ENCODE measurements at places on chromosomes 7 and 10.

DNA sequence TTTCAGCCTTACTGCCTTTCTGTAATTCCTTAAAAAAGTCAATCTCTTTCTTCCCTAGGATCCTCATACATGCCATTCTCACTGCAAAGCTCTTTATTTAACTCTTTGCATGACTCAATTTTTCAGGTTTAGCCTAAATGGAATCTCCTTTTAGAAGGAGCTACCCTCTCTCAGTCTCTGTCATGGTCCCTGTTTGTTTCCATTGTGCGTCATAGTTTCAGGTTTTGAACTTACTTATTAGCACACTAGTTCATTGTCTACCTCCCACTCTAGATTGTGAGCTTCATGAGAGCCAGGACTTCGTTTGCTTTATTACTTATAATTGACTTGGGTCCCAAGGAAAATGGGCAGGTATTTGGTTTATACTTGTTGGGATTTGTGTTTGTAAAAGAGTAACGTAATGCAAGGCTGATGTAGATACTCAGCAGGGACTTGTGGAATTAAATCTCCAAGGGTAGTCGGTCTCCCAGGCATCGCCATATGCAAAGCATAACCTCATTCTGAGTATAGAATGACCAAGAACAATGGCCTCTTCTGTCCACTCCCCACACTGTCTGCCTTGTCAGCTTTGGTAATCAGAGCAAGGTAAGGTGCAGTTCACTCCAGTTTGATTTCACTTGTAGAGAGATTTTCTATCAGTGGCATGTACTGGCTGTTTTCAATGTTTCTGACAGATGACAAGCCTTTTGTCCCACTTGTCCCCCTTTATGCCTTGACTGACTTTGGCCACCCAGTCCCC is 252.0 kb downstream of the SORCS3 start:
- no peak for DNase-seq

DNA sequence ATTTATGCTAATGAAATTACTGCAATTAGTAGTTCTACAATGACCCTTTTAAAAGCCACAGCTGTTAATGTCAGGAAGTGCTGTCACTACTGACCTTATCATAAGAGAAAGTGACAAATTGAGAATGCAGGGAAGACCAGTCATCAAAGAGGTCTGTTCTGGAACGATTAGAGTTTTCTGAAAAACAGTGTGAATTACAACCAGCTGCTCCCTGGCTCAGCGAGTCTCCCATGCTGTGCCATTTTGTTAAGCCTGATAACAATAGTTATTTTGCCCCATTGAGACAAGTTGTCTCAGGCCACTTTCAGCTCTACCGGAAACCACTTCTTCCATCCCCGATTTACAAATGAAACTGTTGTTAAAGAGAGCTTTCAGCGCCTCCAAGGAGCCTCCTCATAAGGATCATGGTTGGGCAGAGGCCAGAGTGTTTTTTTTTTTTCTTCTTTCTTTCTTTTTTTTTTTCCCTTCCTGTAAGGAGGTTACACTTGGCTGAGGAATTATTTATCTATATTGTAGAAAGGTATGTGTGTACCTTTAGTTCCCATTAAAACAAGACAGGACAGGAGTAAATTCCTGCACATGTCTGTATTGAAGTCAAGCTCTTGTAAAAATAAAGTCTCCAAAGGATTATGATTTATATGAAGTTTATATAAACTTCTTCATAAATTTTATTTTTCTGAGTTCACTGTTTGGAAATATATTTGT is 173.6 kb downstream of the CDCA7L start:
- no peak for DNase-seq

DNA sequence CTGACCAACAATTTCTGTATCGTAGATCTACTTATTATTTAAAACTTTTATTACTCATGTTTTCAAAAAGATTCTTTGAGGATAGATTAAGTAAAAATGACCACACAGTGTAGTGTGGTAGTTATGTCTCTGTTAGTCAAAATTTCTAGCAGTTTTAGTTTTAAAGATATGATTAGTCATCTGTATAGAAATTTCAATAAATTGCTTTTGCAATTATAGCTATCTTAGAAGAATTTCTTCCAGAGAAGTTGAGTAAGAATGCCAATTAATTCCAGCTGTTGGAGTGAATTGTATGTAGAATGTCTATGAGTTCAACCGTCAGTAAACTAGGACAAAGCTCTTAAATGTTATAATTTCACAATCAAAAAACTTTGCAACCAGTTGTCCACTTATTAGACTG is 229.7 kb downstream of the CDK14 start:
- DNase-seq = no peak

DNA sequence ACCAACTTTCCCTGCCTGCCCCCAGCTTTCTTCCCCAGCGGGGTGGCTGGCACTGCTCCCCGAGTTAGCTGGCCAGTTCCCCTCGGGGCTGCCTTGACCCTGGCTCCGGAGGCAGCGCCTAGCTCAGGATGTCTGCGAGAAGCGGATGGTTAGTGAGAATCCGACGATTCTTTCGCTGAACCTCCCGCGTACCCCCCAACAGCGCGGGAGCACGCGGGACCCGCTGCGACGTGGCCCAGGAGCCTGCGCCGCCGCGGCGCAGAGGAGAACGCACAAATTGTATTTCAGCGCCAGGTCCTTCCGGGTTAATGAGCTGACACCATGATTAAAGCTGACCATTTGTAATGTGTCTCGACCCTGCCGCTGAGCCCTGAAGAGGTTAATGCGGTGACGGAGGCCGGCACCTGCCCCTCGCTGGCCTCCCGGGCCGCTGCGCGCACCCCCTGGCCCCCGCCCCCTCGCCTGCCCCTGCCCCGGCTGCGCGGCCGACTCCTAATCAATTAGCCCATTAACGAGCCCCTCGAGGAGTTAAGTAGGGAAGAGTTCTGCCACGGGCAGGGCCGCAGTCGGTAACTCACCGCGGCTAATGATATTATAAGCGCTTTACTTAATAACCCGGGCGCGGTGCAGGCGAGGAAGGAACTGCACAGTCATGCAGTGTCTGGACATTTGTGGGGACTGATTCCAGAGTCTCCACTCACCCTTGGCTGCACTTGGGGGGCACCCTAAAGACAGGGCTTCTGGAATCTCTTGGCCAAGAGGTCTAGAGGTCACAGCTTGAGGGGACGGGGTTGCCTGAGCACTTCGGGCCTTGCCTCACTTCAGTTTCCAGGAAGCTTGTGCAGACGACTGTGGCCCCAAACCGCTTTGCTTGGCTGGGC is 1.7 kb upstream of the HMX2 start:
- no peak for DNase-seq

DNA sequence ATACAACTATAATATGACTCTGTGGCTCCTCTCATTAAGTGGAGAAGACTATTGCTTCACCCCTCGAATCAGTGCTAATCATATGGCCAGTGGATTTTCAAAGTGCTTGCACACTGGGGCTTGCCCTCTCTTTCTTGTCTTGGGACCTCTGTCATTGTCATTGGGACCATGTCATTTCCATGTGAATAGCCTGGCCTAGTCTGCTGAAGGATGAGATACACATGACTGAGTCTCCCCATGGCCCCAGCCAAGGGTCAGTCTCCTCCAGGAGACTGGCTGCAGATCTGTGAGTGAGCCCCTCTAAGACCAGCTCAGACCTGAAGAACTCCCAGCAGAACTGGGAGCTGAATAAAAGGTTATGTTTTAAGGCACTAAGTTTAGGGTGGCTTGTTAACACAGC is 39.5 kb downstream of the PKD1L1 start:
- DNase-seq = no peak

GRCh38 chr10:128560993-128561392 is 434.8 kb upstream of the MKI67 start:
- no peak for DNase-seq

DNA sequence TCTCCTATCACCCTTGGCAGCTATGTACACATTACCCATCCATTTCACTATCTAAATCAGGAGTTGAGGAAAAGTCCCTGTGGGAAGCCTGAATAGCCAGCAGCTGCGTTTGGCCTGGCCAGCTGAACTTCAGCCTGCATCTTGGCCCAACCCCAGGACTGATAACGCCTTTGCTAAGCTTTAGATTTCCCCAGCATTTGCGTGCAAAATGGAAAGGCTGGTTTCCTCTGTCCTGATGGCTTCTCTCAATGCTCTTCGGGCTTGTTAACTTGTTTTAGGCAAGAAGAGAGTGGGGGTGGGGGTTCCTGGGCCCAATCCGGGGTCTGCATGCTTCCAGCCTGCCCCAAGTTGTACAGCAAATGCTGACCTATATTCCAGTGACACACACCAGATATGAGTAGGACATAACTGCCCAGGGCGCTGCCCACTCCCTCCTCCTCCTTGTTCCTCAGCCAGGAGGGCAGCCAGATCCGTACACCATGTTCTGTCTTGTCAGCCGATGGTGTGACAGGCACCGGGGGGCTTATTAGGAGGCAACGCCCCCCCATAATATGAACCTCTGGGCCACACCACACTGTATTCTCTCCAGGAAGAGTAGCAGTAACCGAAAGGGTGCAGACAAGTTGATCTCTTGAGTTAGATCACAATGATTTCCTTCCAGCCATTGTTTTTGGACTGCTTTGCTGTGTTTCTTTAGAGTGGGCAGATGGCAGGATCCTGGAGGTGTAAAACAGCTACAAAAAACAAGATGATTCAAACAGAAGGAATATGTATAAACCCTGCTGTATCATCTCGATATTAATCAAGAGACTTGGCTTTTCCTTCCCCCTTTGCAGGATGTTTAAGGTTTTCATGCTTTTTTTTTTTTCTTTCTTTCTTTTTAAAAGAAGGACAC is 339.0 kb downstream of the RNLS start:
- no peak for DNase-seq

Data from stimulated activated CD4-positive, alpha-beta T cell treated with anti-CD3 and anti-CD28 coated beads, Interleukin-1b, Interleukin-23, amount 100 ng/mL, for 4 hours (primary cell).